Spinal cord (tissue), 10 donors: ENCODE measurements at places on chromosomes 5 and 9. TPM values are rescaled to one million over a fixed set of nuclear protein-coding genes. Genes with fewer than 3 reads are reported as not detected.

DNA sequence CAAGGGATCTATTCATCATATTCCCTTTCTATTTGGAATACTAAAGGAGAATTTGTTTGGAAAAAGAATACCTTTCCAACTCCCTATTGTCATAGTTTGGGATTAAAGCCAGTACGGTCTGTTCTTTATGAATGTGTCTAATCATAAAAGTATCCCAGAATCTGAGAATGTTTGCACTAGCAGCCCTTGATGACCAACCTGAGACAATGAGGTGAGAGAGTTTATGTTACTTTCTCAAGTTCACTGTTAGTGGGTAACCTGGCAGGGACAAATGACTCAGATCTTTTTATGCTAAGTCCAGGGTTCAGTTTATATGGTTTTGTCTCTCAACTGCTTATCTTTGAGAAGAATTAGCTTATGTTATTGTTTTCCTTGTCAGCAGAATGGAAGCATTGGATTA, 25.3 kb upstream of the TLR4 start:
- no peaks in the 10 kb centered on the region for H3K4me1 ChIP-seq
- no peaks in the 10 kb centered on the region for H3K36me3 ChIP-seq
- DNase-seq = no peak
- H3K4me3 ChIP-seq = no peak overlapping the region
- no peak overlapping the region for H3K27ac ChIP-seq
- no peaks in the 10 kb centered on the region for H3K27me3 ChIP-seq

DNA sequence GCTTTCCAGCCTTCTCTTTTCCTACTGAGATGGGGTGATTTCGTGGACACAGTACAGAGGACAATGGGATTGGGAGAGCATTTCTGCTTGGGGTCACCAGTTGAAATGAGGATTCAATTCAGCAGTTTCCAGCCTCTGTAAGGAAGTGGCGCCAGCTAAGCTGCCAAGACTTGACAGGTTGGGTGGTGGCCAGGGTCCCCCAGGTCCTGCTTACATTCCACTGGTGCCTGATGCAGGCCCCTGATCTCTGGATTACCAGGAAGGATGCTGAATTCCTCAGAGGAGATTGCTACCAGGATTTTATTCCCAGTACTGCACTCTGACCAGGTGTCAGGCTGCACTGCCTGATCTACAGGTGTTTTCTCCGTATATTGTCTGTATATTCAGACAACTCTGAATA, 119.7 kb downstream of the PSD2 start:
- no peak overlapping the region for H3K4me3 ChIP-seq
- no peak overlapping the region for H3K27ac ChIP-seq
- peaks cover 13% of the 10 kb centered on the region for H3K4me1 ChIP-seq
- no peak for DNase-seq

- H3K4me3 ChIP-seq = peak overlapping the region; percentile 91
- peak overlapping the region; percentile 86 for H3K27ac ChIP-seq
- DNase-seq = no peak
These were observed 522 bp downstream of the CDK20 start for GRCh38 chr9:87973730-87974292.

GRCh38 chr5:79172269-79172668, 60.7 kb downstream of the BHMT start:
- H3K36me3 ChIP-seq = no peaks in the 10 kb centered on the region
- H3K27me3 ChIP-seq = no peaks in the 10 kb centered on the region
- no peak for DNase-seq
- H3K27ac ChIP-seq = no peak overlapping the region

GRCh38 chr9:29439961-29440360, 1866.7 kb upstream of the C9orf72 start:
- H3K4me1 ChIP-seq = no peaks in the 10 kb centered on the region
- no peaks in the 10 kb centered on the region for H3K36me3 ChIP-seq
- H3K4me3 ChIP-seq = no peak overlapping the region
- H3K27ac ChIP-seq = no peak overlapping the region
- DNase-seq = no peak
- no peaks in the 10 kb centered on the region for H3K27me3 ChIP-seq

DNA sequence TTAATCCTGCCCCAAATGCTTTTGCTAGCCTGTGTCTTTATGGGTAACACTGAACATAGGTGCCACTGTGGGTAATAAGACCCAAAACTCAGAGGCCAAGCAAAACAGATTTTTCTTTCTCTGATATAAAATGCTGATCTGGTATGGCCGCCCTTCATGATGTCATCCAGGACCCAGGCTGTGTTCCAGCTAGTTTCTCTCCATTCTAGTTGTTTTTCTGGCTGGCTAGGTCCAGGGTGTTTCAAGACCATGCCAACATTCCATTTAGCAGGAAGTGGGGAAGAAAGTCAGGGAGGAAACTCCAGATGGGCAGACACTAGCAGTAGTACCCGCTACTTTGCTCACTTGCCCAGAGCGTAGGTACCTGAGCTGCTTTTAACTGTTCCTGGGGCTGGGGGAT, 183.9 kb upstream of the OTULINL start:
- peaks cover 4% of the 10 kb centered on the region for H3K4me1 ChIP-seq
- peaks cover 32% of the 10 kb centered on the region for H3K36me3 ChIP-seq
- H3K4me3 ChIP-seq = no peak overlapping the region
- no peaks in the 10 kb centered on the region for H3K27me3 ChIP-seq
- no peak overlapping the region for H3K27ac ChIP-seq

- no peak overlapping the region for H3K4me3 ChIP-seq
- no peak for DNase-seq
- no peaks in the 10 kb centered on the region for H3K36me3 ChIP-seq
- no peak overlapping the region for H3K27ac ChIP-seq
- H3K4me1 ChIP-seq = peaks cover 28% of the 10 kb centered on the region
- H3K27me3 ChIP-seq = no peaks in the 10 kb centered on the region
These were observed 69.7 kb upstream of the NEURL1B start for GRCh38 chr5:172571413-172571812.

GRCh38 chr9:91047993-91048607, 246.5 kb downstream of the SYK start:
- no peak overlapping the region for H3K27ac ChIP-seq
- no peaks in the 10 kb centered on the region for H3K36me3 ChIP-seq
- H3K27me3 ChIP-seq = no peaks in the 10 kb centered on the region
- no peak for DNase-seq
- no peak overlapping the region for H3K4me3 ChIP-seq

Gene PCDHGA8
- 4.6 TPM for total RNA-seq

GRCh38 chr9:130053504-130054324, at the start of gene GPR107:
Gene GPR107, plus strand, starts transcription at chr9:130053906. Its CDS starts 27 bp downstream, at chr9:130053933.
- DNase-seq = peak; percentile 93
- H3K27ac ChIP-seq = peak within 1 kb of the TSS; percentile 89
- peaks cover 14% of the 10 kb centered on the region for H3K4me1 ChIP-seq

Gene SLC34A3
- not detected for total RNA-seq

Gene SPATA31D4
- total RNA-seq = not detected

- no peaks in the 10 kb centered on the region for H3K4me1 ChIP-seq
- H3K27me3 ChIP-seq = no peaks in the 10 kb centered on the region
- H3K4me3 ChIP-seq = no peak overlapping the region
- DNase-seq = no peak
These were observed 161.0 kb upstream of the RORB start for GRCh38 chr9:74336161-74336560.

GRCh38 chr5:59319250-59319649, 574.3 kb downstream of the PDE4D start:
- DNase-seq = no peak
- no peak overlapping the region for H3K4me3 ChIP-seq
- no peaks in the 10 kb centered on the region for H3K36me3 ChIP-seq
- no peak overlapping the region for H3K27ac ChIP-seq

Gene SNCAIP
- total RNA-seq = 33.4 TPM

GRCh38 chr5:132840896-132841295, 10.4 kb upstream of the SHROOM1 start:
- peaks cover 10% of the 10 kb centered on the region for H3K4me1 ChIP-seq
- no peak overlapping the region for H3K4me3 ChIP-seq
- no peak overlapping the region for H3K27ac ChIP-seq
- no peaks in the 10 kb centered on the region for H3K27me3 ChIP-seq
- H3K36me3 ChIP-seq = no peaks in the 10 kb centered on the region

Gene SLCO6A1
- not detected for total RNA-seq

Gene SLC26A2
- total RNA-seq = 85.6 TPM

Gene RPL12
- 442 TPM for total RNA-seq

- peaks cover 61% of the 10 kb centered on the region for H3K4me1 ChIP-seq
- H3K36me3 ChIP-seq = peaks cover 45% of the 10 kb centered on the region
- H3K27me3 ChIP-seq = no peaks in the 10 kb centered on the region
- no peak overlapping the region for H3K4me3 ChIP-seq
- H3K27ac ChIP-seq = no peak overlapping the region
These were observed 212.5 kb downstream of the FANCC start for GRCh38 chr9:95104980-95105379.

- H3K36me3 ChIP-seq = no peaks in the 10 kb centered on the region
- H3K27ac ChIP-seq = no peak overlapping the region
- H3K4me3 ChIP-seq = no peak overlapping the region
- peaks cover 19% of the 10 kb centered on the region for H3K4me1 ChIP-seq
- DNase-seq = peak; percentile 62
These were observed 91.5 kb downstream of the ANKRD33B start for GRCh38 chr5:10655161-10655971.

DNA sequence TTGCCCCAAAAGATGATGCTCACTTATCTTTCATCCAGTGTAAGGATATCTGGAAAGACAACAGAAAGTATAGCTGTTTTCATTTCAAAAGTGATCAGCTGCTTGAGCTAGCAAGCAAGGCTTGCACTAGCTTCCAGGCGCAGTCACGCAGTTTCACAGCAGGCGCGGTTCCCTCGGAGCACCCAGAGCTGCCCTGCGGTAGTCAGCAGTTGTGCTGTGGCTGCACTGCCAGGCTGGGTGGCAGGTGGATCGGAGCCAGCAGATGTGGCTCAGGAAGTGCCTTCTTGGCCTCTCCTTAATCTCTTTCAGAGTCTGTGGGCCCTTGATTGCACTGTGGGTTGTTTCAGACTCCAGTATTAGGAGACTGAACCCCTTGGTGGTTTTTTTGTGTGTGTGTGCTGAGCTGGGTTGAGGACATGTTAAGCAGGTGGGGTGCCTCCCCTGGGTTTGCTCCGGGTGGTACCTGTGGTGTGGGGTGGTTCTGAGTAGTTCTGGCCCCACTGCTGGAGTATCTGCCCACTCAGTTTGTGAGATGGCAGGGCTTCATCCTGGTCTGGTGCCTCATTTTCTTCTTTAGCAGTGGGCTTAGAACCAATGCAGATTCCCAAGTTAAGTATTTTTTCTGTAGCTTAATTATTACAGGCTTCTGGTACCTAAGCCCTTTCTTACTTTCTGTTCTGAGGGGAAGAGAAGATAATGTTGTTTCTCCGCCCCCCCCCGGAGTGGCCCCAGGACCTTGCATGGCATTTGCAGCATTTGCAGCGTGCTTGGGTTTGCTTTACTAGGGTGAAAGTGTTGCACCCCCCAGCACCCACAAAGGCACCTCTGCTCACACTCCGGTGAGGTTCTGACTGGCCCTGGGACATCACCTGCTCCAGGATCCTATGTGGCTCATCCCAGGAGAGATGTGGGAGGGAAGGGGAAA, 16.4 kb downstream of the TENT4A start:
- H3K27ac ChIP-seq = no peak overlapping the region
- H3K27me3 ChIP-seq = no peaks in the 10 kb centered on the region
- DNase-seq = no peak
- peaks cover 68% of the 10 kb centered on the region for H3K4me1 ChIP-seq
- no peak overlapping the region for H3K4me3 ChIP-seq

DNA sequence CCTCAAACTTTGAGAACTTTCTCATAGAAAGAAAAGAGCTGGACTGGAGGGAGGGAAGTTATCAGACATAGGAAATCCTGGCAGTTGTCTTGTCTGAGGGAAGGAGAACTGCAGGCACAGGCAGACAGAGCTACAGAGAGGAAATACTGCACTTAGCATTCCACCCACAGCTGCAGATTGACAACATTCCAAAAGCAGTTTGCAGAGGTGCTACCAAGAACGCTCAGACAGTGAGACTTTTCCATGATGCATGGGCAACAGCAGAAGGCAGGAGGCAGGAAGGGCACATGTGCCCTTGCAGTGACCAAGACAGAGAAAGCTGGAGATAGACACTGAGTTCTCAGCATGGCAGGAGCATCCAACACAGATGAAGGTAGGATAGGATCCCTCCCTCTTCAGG, 327.5 kb upstream of the ZNF462 start:
- DNase-seq = peak; percentile 23
- H3K4me1 ChIP-seq = no peaks in the 10 kb centered on the region
- no peaks in the 10 kb centered on the region for H3K27me3 ChIP-seq
- H3K4me3 ChIP-seq = no peak overlapping the region

Gene TNFSF15
- total RNA-seq = 0.69 TPM

Gene SCGB3A2
- total RNA-seq = not detected

- no peak overlapping the region for H3K27ac ChIP-seq
- no peak for DNase-seq
- no peak overlapping the region for H3K4me3 ChIP-seq
- no peaks in the 10 kb centered on the region for H3K36me3 ChIP-seq
- no peaks in the 10 kb centered on the region for H3K4me1 ChIP-seq
These were observed 87.0 kb upstream of the TNC start for GRCh38 chr9:115204904-115205453.

DNA sequence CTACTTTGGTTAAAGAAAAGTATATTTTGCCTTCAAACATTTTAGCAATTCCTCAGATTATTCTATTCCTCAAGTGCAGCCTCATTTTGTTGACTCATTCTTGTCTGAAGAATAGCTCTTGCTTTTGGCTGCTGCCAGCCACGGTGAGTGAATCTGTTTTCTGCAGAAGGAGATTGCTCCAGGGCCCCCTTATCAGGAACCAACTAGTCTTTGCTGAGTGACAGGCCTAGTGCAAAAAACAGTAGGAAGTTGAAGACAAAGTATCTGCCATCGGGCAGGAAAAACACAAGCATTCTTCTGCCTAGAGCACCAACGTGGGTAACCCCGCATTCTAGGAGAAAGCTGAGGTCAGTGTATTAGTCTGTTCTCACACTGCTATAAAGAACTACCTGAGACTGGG, 42.3 kb downstream of the ZNF883 start:
- no peaks in the 10 kb centered on the region for H3K27me3 ChIP-seq
- H3K4me3 ChIP-seq = no peak overlapping the region

Gene CRHBP
- 1.0 TPM for total RNA-seq

DNA sequence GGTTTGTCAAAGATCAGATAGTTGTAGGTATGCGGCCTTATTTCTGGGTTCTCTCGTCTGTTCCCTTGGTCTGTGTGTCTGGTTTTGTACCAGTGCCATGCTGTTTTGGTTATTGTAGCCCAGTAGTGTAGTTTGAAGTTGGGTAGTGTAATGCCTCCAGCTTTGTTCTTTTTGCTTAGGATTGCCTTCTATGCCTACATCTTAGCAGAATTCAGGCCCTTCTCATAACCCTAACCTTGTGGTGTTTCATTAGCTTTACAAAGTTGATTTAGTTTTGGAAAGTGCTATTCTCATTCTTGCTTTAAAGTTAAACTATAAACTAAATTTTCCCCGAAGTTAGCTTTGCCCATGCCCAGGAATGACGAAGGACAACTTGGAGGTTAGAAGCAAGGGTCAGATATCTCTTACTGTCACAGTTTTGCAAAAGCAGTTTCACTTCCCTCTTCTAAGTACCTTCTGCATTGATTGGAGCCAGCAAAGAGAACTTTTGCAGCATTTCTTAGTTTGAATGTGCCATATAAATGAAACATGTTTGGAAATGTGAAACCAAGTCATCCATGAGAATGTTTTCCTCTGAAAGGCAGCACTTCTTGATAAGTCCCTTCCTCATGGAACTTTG, 274.3 kb upstream of the DMRT1 start:
- H3K4me3 ChIP-seq = no peak overlapping the region
- H3K4me1 ChIP-seq = peaks cover 8% of the 10 kb centered on the region
- DNase-seq = no peak

- H3K36me3 ChIP-seq = no peaks in the 10 kb centered on the region
- H3K4me1 ChIP-seq = no peaks in the 10 kb centered on the region
- H3K4me3 ChIP-seq = no peak overlapping the region
- no peak for DNase-seq
- no peaks in the 10 kb centered on the region for H3K27me3 ChIP-seq
These were observed 222.1 kb downstream of the GOLPH3 start for GRCh38 chr5:31952067-31952466.

- no peak for DNase-seq
- no peak overlapping the region for H3K27ac ChIP-seq
- no peak overlapping the region for H3K4me3 ChIP-seq
- no peaks in the 10 kb centered on the region for H3K27me3 ChIP-seq
These were observed 39.4 kb upstream of the ERCC6L2 start for GRCh38 chr9:95836072-95836471.
